ENCODE measurements at places on chromosomes 16 and 17.
A peak's percentile ranks its signal among the peaks of the same experiment; 100 is the strongest.

GRCh38 chr16:30481381-30481780 is 8.8 kb downstream of the ITGAL start:
- DNase-seq: no peak

- DNase-seq: no peak
Measured at GRCh38 chr17:49580981-49581647, 5.4 kb downstream of the NXPH3 start.

- DNase-seq: no peak
Measured at GRCh38 chr17:75854101-75854748, 910 bp downstream of the WBP2 start.

DNA sequence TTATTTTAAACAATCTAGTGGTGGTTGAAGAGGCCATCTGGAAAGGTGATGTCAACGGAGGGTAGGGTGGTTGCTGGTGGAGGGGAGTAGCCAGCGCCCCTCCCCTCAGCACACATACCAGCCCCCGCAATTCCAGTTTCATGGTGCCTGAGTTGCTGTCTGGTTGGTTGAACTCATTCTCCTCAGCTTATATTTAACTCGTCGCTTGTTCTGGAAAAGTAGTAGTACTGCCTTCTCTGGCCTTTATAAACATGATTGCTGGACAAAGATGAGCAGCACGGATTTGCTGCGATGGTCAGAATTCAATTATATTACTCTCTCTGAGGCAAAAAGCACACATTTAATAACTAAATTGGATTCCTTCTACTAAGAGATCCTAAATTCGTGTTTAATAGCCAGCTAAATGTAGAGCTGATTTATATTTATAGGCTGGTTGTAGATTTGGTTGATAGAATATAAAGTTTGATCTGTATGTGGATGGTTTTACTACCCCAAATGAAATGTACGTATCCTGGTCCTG is 238.0 kb upstream of the TBX2 start:
- DNase-seq: no peak

GRCh38 chr17:17412326-17412725 is 64.5 kb upstream of the MED9 start:
- DNase-seq: no peak

DNA sequence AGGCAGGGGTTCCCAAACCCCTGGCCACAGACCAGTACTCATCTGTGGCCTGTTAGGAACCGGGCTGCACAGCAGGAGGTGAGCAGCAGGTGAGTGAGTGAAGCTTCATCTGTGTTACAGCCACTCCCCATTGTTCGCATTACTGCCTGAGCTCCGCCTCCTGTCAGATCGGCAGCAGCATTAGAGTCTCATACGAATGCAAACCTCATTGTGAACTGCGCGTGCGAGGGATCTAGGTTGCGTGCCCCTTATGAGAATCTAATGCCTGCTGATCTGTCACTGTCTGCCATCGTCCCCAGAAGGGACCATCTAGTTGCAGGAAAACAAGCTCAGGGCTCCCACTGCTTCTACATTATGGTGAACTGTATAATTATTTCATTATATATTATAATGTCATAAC is 25.1 kb upstream of the RMI2 start:
- no peak for DNase-seq

GRCh38 chr17:74521701-74522201 is 9.5 kb downstream of the CD300LB start:
- DNase-seq: no peak

DNA sequence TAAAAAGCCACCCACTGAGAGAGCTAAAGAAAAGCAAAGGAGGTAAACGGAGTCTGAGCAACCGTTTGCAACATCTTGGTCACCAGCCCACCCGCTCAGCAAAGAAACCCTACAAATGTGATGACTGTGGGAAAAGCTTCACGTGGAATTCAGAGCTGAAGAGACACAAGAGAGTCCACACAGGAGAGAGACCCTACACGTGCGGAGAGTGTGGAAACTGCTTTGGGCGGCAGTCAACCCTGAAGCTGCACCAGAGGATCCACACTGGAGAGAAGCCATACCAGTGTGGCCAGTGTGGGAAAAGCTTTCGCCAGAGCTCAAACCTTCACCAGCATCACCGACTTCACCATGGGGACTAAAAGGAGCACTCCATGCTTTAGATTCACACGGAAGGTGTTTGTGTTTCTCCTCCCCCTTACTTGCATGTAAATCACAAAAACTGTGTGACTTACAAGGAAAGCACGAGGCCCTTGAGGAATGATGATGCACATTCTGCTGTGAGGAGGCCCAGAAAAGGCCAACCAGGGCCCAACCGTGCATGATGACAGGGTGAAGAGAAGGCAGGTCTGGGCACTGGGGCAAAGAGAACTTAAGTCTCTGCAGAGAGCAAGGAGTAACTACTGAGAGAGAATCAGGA is 7.7 kb downstream of the ZNF174 start:
- no peak for DNase-seq

GRCh38 chr17:73211745-73212144 is 18.9 kb downstream of the COG1 start:
- DNase-seq: peak; percentile 57

- no peak for DNase-seq
Measured at GRCh38 chr17:57288773-57289121, 32.4 kb downstream of the MSI2 start.

GRCh38 chr17:81391936-81392908 is 3.0 kb upstream of the BAHCC1 start:
- DNase-seq: no peak

GRCh38 chr17:43337684-43338428 is 60.9 kb upstream of the ARL4D start:
- DNase-seq: no peak

DNA sequence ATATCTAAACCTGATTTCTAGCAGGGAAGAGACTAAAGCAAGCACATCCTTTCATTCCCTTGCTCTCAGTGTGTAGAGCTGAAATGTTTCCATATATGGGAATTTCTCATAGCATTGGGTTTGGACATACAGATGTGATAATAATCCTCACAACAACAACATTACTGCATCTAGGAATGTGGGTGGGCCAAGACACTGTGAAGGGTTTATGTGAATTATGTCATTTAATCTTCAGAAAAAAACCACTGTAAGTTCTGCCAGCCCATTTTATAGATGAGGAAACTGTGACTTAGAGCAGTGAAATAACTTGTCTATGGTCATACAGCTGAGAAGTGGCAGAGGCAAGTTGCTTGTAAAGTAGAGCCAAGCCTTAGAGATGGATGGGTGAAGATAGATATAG is 5.2 kb downstream of the OMG start:
- DNase-seq: no peak

DNA sequence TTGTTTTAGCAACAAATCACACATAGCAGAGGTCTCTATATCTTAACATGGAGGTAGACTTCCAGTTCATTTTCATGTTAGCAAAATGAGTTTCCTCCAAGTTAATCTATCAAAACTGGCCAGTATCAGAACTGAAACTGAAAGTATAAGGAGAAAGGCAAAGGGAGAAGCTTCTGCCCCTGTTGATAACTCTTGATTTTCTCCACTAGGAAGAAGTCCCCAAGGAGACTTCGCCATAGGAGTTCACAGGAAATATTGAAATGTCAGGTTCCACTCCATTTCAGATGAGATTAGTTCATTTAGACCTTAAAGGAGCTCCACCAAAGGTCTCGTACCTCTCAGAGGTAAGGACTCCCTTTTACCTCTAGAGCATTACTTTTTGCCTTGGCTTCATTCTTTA is 1.2 kb upstream of the OGFOD3 start:
- no peak for DNase-seq

GRCh38 chr16:50282010-50282538 is 15.7 kb downstream of the ADCY7 start:
- peak; percentile 43 for DNase-seq

GRCh38 chr17:14061666-14062560 is 7.4 kb upstream of the COX10 start:
- no peak for DNase-seq

GRCh38 chr17:6756425-6757031 is 682 bp downstream of the XAF1 start:
- DNase-seq: no peak

DNA sequence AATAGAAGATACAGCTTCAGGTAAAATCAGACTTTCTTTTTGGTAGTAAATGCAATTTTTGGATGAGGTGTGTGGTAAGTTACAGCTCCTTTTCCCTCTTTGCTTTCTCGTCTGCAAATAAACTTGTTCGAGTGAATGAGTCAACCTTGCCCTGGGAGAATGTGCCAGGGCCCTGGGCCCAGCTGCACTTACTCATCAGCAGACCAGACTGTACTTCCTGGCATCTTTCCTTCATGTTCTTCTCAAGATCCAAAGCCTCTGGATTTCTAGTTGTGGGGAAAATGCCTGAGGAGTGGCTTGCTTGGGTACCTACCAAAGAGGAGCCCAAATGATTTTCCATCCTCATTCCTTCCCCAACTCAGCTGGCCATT is 5.4 kb upstream of the G6PC1 start:
- no peak for DNase-seq

GRCh38 chr17:49775546-49776260 is 11.8 kb upstream of the FAM117A start:
- no peak for DNase-seq

- no peak for DNase-seq
Measured at GRCh38 chr16:79162977-79163376, 437.6 kb downstream of the MAF start.

GRCh38 chr16:24771132-24771778 is 41.8 kb downstream of the TNRC6A start:
- no peak for DNase-seq

GRCh38 chr16:58464047-58464915 is 35.7 kb upstream of the NDRG4 start:
- no peak for DNase-seq

GRCh38 chr17:72116661-72117521 is 3.9 kb upstream of the SOX9 start:
- no peak for DNase-seq

DNA sequence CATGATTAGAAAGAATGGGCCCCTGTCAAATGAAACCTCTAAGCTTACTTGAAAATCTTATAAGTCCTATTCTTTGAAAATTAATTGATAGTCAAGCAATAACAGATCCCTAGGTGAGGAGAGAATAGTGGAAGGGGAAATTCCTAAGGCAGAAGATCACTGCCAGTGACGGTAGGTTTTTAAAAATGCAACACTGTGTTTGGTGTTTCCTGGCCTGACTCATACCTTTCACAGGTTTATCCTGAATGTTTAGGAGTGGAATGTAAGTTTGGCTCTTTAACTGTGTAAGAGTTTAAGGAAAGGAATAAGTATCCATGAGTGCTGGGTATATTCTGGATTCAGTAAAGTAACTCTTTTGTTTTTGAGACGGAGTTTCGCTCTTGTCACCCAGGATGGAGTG is 23.8 kb downstream of the HAPSTR1 start:
- no peak for DNase-seq

DNA sequence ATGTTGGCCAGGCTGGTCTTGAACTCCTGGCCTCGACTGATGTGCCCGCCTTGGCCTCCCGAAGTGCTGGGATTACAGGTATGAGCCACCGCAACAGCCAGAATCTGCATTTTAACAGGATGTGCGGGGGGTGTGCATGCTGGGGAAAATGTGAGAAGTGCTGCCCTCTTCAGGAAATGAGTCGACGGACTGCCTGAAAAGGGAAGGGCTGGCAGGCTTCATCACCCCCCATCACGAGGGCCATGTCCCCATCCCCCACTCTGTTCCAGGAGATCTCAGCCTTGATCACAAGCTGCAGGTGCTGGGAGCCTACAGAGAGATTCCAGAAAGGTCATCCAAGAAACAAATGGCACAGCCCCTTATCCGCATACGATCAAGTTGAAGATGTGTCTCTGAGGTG is 195.3 kb upstream of the RPL38 start:
- DNase-seq: no peak

GRCh38 chr17:79020631-79021301 is 3.2 kb upstream of the C1QTNF1 start:
- DNase-seq: no peak

DNA sequence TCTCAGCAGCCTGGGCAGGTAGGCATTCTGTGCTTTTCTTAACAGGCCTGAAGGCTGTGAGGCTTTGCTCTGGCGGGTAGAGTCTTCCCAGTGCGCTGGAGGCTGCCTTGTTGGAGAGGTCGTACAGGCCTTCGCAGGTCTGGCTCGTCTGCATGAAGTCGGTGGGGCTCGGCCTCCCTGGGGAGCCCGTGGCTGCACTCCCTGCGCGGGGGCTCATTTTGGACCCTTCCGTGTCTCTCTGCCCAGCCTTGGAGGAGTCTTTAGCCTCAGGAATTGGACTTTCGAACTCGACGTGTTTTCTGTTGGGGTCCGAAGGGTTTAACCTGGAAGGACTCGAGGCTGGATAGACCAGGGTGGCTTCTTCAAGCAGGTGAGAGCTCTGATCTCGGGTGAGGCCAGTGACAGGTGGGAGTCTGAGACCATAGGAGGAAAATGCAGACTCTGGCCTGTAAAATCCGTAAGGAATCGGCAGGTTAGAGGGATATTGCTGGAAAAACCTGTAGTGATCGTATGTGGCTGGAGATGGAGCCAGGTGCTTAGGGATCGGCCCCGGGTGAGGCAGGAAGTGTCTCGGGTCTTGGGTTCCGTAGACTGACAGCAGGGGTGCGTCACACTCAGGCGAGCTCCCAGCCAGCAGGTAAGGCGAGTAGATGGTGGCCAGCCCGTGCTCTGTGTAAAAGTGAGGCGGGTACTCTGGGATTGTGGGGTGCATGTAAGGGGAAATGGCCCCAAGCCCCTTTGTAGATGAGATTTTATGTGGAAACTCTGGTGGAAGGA is 8.6 kb downstream of the ZNF750 start:
- no peak for DNase-seq

- DNase-seq: no peak
Measured at GRCh38 chr17:31467502-31468256, 76.2 kb downstream of the RAB11FIP4 start.

- DNase-seq: peak; percentile 78
Measured at GRCh38 chr17:82494236-82495055, 25.1 kb upstream of the FOXK2 start.

- DNase-seq: no peak
Measured at GRCh38 chr16:84109598-84110335, 7.0 kb downstream of the MBTPS1 start.

DNA sequence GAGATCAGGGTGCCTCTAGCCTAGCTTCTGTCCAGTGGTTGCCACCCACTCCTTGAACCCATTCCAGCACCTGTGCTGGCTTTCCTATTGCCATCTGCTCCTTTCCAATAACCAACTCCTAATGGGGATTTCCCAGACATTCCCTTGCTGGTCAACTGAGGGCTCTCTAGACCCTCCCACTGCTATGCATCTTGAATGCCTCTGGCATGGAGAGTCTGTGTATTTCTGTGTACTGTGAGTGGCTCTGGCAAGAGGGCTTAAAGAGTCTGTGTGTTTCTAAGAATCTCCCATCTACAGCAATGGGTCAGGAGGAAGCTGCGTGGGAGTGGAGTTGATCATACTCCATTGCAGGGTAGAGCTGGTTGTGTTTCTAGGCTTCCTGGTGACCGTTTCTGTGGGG is 11.0 kb upstream of the EPN3 start:
- DNase-seq: no peak

GRCh38 chr16:87550495-87550961 is 51.8 kb upstream of the JPH3 start:
- DNase-seq: peak; percentile 51

DNA sequence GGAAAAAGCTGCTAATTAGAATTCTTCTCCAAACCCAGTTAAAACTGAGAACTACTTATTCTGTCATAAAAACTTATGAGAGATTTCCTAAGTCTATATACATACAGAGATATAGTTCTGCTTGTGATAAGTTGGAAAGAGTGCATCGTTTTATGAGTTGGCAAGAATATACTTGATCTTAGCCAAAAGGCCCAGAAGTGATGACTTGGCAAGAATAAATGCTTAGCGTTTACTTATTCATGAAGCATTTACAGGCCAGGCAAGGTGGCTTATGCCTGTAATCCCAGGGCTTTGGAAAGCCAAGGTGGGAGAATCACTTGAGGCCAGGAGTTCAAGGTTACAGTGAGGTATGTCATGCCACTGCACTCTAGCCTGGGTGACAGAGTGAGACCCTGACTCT is 81.7 kb downstream of the CYB561 start:
- DNase-seq: no peak
